ENCODE measurements at places on chromosomes 2 and 18.

DNA sequence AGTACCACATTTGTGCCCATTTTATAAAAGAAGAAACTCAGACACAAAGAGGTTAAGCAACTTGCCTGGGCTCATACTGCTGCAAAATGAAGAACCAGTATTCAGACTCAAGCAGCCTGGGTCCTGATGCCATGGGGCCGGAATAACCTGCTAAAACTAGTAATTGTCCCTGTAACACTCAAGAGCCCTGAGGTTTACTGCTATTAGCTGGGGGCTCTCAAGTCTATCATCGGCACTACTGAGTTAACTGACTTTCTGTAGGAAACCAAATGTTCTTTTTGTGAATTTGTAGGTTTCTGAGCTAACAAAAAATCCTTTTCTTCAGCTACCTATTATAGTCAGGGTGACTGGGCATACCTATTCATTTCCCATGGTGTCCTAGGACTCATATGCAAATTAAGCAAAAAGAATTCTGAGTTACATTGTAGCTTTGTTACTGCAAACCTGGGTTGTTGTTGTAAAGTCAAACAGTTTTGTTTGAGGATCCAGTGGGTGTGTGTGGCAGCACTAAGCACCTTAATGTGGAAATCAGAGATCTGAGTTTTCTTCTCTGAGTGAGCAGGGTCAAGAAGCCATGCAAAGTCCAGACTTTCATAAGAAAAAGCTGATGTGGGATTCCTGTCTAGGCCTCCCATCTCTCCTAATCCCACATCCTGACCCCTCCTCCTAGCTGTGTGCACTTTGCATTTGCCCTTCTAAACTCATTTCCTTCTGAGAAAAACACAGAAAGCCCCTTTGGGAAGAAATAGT is 72.4 kb upstream of the TNP1 start:
- DNase-seq, result no peak

- no peak for DNase-seq
Measured at GRCh38 chr18:28715206-28715605, 538.3 kb upstream of the CDH2 start.

- DNase-seq, result no peak
Measured at GRCh38 chr2:72033636-72034035, 114.0 kb downstream of the CYP26B1 start.

DNA sequence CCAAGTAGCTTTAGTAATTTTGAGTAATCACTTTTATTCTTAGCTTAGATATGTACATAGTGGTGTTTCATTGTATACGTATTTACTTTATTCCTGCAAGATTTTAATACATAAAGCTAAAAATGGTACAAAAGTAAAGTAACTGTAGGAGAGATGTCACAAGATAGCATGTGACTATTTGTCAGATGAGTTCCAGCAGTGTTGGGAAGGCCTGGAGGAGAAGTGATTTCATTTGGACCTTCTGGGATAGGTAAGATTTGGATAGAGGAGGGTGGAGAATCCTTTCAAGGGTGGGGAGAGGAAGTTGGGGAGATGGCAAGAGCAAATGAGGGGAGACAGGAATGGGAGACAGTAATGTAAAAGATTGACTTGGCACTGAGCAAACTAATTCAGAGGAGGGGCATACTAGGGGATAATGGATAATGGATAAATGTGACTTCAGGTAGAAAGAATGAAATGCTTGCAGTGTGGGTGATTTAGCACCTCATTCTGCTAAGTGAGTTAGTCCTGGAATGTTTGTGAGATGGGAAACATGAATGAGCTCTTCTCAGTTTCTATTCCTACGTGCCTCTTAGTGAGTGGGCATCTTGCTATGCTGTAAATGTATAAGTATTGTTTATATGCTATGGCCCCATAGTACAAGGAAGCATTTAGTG is 10.5 kb downstream of the WDR43 start:
- no peak for DNase-seq
